ENCODE measurements at places on chromosomes 4 and X. TPM values are rescaled to one million over a fixed set of nuclear protein-coding genes. Genes with fewer than 3 reads are reported as not detected.

Gene SSX4
- polyA plus RNA-seq: not detected

Gene MAGEA2
- not detected for polyA plus RNA-seq

GRCh38 chr4:176393306-176394013, 73.7 kb downstream of the SPCS3 start:
- DNase-seq: no peak

- no peak for DNase-seq
Observed at GRCh38 chr4:41264212-41264611, 7.5 kb downstream of the UCHL1 start.

- no peak for DNase-seq
Observed at GRCh38 chrX:111728096-111728495, 47.1 kb downstream of the ALG13 start.

Measured in psoas muscle (tissue), 8 donors.